ENCODE measurements at places on chromosomes 6 and 20. TPM values are rescaled to one million over a fixed set of nuclear protein-coding genes. Genes with fewer than 3 reads are reported as not detected.

Gene THBD
- 1.5 TPM for total RNA-seq

Gene SOX18
- 0.17 TPM for total RNA-seq

Gene IMPG1
- not detected for total RNA-seq

Gene AURKA
- 81.8 TPM for total RNA-seq

Gene RAET1L
- not detected for total RNA-seq

Gene SIRPG
- total RNA-seq, result not detected

Gene KIAA0408
- 0.30 TPM for total RNA-seq

Gene RSPH9
- total RNA-seq, result 0.74 TPM

Gene ATP5F1E
- total RNA-seq, result 16.8 TPM

Gene EDN3
- not detected for total RNA-seq

Gene PDYN
- not detected for total RNA-seq

Gene FABP7
- not detected for total RNA-seq

Gene KCNK16
- total RNA-seq, result not detected

Gene FAM217A
- total RNA-seq, result not detected

Gene KIAA1586
- 4.2 TPM for total RNA-seq

Gene KCNK5
- total RNA-seq, result 0.15 TPM

Gene WFDC5
- not detected for total RNA-seq

Gene TFAP2D
- not detected for total RNA-seq

Gene PPP1R16B
- not detected for total RNA-seq

Gene TRIM15
- total RNA-seq, result not detected

Gene ZMYND8
- 26.4 TPM for total RNA-seq

Gene LY86
- not detected for total RNA-seq

Gene EDN1
- total RNA-seq, result 0.15 TPM

Gene BPIFB4
- not detected for total RNA-seq

Gene MLIP
- 0.59 TPM for total RNA-seq

Gene HLA-DQB1
- total RNA-seq, result not detected

Data from bronchus fibroblast of lung (primary cell).